ENCODE measurements at places on chromosomes 11 and 22.
A peak's percentile ranks its signal among the peaks of the same experiment; 100 is the strongest.

GRCh38 chr11:115778928-115779650, 274.9 kb upstream of the CADM1 start:
- DNase-seq = no peak

- DNase-seq = no peak
Measured at GRCh38 chr11:78331711-78332110, 85.9 kb downstream of the GAB2 start.

- peak; percentile 65 for DNase-seq
Measured at GRCh38 chr22:49789289-49790141, 38.2 kb downstream of the BRD1 start.

- DNase-seq = no peak
Measured at GRCh38 chr11:14356342-14356741, 2.6 kb downstream of the RRAS2 start.

GRCh38 chr11:2991452-2992233, 486 bp downstream of the NAP1L4 start:
- DNase-seq = peak; percentile 71

- no peak for DNase-seq
Measured at GRCh38 chr11:2790568-2790921, 90.8 kb upstream of the KCNQ1OT1 start.

- DNase-seq = no peak
Measured at GRCh38 chr22:45155050-45155840, 8.5 kb upstream of the NUP50 start.

GRCh38 chr11:23406131-23406819, 546.0 kb upstream of the CCDC179 start:
- no peak for DNase-seq

- DNase-seq = no peak
Measured at GRCh38 chr11:41665441-41666360, 206.2 kb upstream of the LRRC4C start.

DNA sequence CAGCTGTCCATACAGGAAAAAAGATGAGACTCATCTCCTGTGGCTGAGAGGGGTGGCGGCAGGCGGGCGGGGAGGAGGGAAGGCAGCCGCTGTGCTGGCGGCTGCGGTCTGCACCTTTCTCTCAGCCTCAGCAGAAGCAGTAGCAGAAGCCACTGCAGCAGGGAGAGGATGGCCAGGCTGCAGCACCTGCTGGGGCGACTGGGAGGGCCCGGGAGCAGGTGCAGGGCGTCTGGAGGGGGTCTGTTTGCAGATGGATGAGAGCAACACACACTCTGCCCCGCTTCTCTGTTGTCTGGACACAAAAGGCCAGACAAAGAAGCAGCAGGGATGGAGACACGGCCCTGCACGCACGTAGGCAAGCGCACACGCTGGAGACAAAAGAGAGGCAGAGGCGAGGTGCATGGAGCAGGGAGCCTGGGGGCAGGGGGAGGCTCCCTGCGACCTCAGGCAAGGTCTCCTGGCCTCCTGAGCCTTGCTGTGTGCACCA, 9.3 kb upstream of the MIAT start:
- peak; percentile 61 for DNase-seq

GRCh38 chr11:12680246-12680939, 6.2 kb downstream of the TEAD1 start:
- no peak for DNase-seq

GRCh38 chr22:40114411-40114810, 63.3 kb upstream of the TNRC6B start:
- DNase-seq = no peak

DNA sequence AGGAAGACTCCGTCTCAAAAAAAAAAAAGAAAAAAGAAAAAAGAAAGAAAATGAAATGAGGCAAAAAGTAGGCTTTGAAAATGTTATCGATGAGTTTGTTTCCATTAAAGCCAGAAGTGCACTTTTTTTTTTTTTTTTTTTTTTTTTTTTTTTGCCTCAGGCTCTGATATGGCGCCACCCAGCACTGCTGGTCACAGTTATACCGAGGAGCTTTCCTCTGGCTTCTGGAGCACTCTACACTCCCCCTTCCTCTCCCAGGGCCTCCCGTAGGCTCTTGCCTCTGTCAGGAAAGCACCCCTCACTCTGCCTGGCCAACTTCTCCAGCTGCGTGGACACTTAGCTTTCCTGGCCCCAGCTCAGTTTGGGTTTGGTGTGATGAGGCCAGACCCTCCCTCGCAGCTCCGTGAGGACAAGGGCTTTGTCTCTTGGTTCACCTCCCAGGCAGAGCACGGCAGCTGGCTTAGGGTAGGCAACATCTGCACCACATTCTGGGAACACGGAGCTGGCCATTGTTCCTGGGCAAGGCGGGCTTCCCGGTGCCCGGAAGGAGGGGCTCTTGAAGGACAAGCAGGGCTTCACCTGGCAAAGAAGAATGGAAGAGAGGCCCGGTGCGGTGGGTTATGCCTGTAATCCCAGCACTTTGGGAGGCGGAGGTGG, 16.9 kb downstream of the FADS2 start:
- no peak for DNase-seq

- no peak for DNase-seq
Measured at GRCh38 chr22:22761606-22761962, 117.2 kb downstream of the GGTLC2 start.

GRCh38 chr11:123183391-123184099, 11.5 kb downstream of the CLMP start:
- no peak for DNase-seq

GRCh38 chr11:10651656-10652361, 41.7 kb downstream of the IRAG1 start:
- no peak for DNase-seq

DNA sequence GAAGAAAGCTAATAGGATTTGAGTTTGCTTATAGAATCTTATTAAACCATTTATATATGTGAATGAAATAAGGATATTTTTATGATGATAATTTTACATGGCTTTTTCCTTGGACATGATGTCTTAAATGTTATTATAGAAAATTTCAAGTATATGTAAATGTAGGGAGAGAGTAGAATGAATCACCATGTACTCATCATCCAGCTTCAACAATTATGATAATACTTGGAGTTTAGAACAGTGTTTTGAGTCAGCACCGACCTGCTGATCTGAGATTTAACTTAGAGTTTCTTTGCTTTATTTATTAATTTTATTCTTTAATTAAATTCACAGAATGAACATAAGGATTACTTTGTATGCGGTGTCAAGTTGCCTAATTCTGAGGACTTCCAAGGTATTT, 193.5 kb downstream of the UVRAG start:
- DNase-seq = no peak

- no peak for DNase-seq
Measured at GRCh38 chr11:119924017-119924416, 195.0 kb upstream of the NECTIN1 start.

- no peak for DNase-seq
Measured at GRCh38 chr11:9771071-9771511, 107.2 kb downstream of the SWAP70 start.

DNA sequence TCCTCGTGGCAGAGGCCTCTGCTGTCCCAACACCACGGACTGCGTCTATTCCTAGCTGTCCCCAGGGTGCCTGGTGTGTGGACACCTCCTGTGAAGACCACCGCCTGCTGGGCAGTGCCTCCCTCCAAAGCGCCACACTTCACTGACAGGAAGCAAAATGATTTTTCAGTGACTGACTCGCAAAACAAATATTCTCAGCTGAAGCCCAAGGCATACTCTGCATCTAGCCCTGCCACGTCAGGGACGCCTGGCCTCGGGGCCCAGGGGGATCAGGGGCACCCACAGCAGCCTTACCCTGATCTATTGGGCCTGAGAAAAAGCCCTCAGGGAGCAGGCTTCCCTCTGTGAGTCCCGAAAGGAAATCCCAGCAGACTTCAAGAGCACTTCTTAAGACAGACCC, 2.2 kb downstream of the BRD1 start:
- no peak for DNase-seq

DNA sequence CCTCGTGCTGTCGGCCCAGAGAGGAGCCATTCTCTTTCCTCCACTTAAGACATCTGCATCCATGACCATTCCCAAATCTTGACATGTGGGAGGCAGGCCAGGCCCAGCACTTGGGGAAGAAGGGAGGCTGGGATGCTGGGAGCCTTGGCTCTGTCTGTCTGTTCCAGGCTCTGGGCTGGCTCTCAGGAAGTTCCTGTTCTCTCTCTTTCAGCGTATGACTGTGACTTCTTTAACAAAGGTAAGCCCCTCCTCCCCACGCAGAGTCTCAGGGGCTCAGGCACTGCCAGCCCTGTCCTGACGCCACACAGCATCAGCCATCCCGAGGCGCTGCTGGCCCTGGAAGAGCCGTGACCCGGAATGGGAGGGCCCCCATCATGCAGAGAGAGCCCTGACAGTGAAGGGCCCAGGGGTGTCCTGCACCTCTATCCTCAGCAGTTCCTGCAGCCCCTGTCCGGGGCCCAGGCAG, 52.4 kb downstream of the OTOG start:
- no peak for DNase-seq

GRCh38 chr11:74755395-74755995, 6.8 kb downstream of the RNF169 start:
- no peak for DNase-seq

- no peak for DNase-seq
Measured at GRCh38 chr11:102426000-102426399, 26.6 kb downstream of the TMEM123 start.

GRCh38 chr11:75421902-75422247, 11.1 kb downstream of the KLHL35 start:
- no peak for DNase-seq

- no peak for DNase-seq
Measured at GRCh38 chr11:119995730-119996491, 142.0 kb downstream of the TRIM29 start.

- DNase-seq = peak; percentile 3
Measured at GRCh38 chr11:132402071-132402684, 1031.8 kb downstream of the NTM start.

DNA sequence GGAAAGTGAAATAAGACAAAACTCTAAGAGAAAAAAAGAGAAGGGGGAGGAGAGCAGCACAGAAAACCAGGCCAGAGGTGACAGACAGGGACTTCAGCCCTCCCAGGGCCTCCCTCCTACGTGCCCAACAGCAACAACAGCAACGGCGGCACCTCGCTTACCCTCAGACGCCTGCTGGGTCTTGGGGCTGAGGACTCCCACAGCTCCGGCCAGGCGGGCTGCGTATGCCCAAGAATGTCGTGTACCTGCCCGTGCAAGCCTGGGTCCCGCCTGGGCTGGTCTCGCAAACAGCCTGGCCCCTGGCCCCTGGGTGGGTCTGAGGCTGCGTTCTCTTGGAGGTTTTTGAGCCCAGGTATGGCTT, 30.5 kb downstream of the ARAP1 start:
- no peak for DNase-seq

GRCh38 chr11:36030731-36031281, 86.9 kb downstream of the LDLRAD3 start:
- no peak for DNase-seq

GRCh38 chr22:46355996-46356471, 20.5 kb downstream of the TRMU start:
- DNase-seq = no peak

GRCh38 chr11:31651208-31651607, 141.6 kb downstream of the ELP4 start:
- no peak for DNase-seq

DNA sequence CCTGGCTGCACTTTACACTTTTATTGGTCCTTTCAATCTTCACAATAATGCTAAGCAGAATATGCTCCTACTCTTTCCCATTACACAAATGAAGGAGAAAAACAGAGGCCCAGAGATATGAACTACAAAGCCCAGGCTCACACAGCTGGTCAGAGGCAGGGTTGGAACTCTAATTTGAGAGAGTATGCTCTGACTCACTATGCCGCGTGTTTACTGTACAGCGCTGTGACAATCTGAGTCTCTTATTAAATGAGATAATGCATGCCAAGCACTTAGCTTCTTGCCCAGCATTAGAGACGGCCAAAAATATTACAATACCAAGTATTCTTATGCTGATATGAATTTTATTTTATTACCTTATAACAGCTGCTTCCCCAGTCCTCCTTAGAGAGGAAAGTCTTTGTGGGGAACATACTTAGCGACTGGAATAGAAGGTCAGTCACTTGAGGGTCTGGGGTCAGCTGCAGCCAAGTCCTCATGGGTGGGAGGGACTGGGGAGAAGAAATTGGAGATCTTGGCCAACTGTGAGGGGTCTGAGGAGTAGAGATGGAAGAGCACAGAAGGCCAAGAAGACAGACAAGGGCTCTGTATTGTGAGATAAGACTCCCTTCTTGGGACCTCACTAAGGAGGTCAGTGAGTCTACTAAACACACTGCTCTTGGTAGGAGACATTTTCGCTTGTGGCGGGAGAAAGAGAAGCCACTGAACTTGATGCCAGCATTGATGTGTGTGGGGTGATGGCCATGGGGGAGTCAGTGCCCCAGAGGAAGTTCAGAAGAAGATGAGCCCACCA, 150.8 kb upstream of the TIMP3 start:
- DNase-seq = no peak

DNA sequence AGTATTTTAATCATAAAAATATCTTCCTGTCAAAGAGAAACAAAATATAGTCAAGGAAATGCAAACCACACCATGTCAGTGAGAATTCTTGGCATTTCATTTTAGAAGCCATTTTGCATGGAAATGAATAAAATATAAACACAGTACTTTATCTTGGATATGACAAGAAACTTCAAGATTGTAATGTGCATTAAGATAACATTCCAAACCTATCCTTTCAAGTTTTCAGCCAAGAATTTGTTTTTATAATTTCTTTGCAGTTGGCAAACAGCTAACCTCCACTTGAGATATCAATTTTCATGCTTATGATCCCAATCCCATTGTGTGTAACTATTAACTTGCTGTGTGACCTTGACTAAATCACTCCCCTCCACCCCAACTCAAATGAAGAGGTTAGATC, 59.3 kb upstream of the WT1 start:
- no peak for DNase-seq

- peak; percentile 15 for DNase-seq
Measured at GRCh38 chr11:119181677-119182412, 3.4 kb upstream of the NHERF4 start.

DNA sequence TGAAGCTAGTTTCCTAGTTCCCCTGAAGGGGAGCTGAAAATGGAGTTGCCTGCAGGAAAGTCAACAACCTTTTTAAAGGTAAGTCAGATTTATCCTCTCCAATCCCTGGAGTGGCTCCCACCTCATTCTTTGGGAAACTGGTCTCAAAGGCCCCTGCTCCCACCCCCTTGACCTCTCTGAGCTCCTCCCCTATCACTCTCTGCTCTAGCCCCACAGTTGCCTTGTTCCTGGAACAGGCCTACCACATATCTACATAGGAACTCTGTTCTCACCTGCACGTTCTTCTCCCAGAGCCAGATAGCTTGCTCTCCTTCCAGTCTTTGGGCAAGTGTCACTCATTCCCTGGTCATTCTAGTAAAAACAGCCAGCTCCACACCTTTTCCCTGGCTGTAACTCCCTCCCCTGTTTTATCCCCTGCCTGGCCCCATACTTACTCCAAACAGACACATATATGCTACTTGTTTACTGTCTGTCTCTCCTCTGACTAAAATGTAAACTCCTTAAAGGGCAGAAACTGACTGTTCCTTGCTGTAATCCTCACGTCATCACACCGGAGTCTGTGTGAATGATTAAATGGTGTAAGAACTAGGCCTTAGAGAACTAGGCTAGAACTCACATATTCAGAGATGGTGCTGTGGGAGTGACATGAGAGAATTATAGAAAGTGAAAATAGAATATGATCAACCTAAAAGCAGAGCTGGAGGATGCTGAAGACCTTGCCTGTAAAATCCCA, 53.3 kb downstream of the TCF20 start:
- no peak for DNase-seq

GRCh38 chr11:45384016-45384415, 97.9 kb upstream of the SYT13 start:
- no peak for DNase-seq
